Thyroid gland (tissue), 4 donors: ENCODE measurements at places on chromosomes 2 and 18. TPM values are rescaled to one million over a fixed set of nuclear protein-coding genes. Genes with fewer than 3 reads are reported as not detected.

Gene MDH1B
- total RNA-seq = 15.5 TPM

Gene EDAR
- not detected for total RNA-seq

Gene CACNB4
- total RNA-seq = 3.0 TPM

GRCh38 chr18:77341527-77342325 lies 92.1 kb downstream of the GALR1 start:
- H3K4me1 ChIP-seq = no peaks in the 10 kb centered on the region
- no peaks in the 10 kb centered on the region for H3K36me3 ChIP-seq
- H3K27me3 ChIP-seq = no peaks in the 10 kb centered on the region
- H3K4me3 ChIP-seq = no peak overlapping the region
- H3K27ac ChIP-seq = no peak overlapping the region
- DNase-seq = no peak

- H3K4me3 ChIP-seq = no peak overlapping the region
- DNase-seq = no peak
- no peak overlapping the region for H3K27ac ChIP-seq
- H3K4me1 ChIP-seq = no peaks in the 10 kb centered on the region
Observed at GRCh38 chr2:41695198-41696113, 352.4 kb upstream of the PKDCC start.

DNA sequence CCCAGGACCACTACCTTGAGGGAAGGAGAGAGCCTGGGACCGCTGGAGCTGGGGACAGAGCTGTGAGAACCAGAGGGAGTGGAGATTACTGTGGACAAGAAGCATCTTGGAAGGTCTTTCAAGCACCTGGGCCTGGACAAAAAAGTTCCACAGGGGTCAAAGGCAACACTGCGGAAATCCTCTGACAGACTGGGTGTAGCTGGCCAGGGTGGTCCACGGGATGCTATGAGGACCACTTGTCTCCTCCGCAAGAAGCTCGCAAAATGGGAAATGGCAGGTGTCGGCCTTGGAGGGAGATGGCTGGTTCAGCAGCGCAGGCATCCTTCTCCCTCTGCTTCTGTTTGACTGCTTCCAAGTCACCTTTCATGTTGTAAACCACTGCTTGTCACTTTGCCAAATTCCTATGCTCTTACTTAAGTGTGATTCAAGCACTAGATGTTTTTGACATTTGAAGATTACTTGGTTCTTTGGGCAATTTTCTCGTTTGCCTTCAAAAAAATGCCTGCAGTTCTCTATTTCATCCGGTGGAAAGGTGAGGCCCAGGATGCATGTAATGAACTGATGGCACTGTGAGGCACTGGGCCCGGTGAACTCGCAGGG lies 27.7 kb downstream of the KLHL29 start:
- no peaks in the 10 kb centered on the region for H3K36me3 ChIP-seq
- no peak for DNase-seq
- no peak overlapping the region for H3K4me3 ChIP-seq
- H3K27me3 ChIP-seq = no peaks in the 10 kb centered on the region
- H3K27ac ChIP-seq = no peak overlapping the region

GRCh38 chr2:216671791-216672343 lies 23.5 kb downstream of the IGFBP5 start:
- no peaks in the 10 kb centered on the region for H3K4me1 ChIP-seq
- no peak overlapping the region for H3K4me3 ChIP-seq
- no peak for DNase-seq
- no peak overlapping the region for H3K27ac ChIP-seq
- peaks cover 29% of the 10 kb centered on the region for H3K36me3 ChIP-seq

- no peaks in the 10 kb centered on the region for H3K4me1 ChIP-seq
- no peaks in the 10 kb centered on the region for H3K36me3 ChIP-seq
- H3K27ac ChIP-seq = no peak overlapping the region
- no peak for DNase-seq
Observed at GRCh38 chr2:97348841-97349240, 235.9 kb downstream of the ANKRD36 start.

GRCh38 chr2:8676921-8677645 lies 4.8 kb upstream of the ID2 start:
- H3K4me3 ChIP-seq = peak overlapping the region; percentile 9
- DNase-seq = peak; percentile 53
- no peaks in the 10 kb centered on the region for H3K36me3 ChIP-seq
- H3K27me3 ChIP-seq = no peaks in the 10 kb centered on the region

DNA sequence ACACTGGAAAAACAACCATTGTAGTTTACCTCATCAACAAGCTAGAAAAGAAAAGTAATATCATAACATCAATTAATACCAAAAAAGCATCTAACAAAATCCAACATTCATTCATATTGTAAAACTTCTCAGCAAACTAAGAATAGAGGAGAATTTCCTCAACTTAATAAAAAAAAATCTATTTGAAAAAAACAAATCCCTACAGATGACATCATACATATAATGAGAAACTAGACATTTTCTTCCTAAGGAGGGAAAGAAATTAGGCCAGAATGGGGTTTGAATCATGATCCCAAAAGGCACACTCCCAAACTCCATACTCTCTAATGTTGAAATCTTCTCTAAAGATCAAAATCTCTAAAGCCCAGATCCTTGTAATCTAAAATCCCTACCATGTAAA lies 460.0 kb downstream of the IRS1 start:
- H3K4me1 ChIP-seq = no peaks in the 10 kb centered on the region
- no peaks in the 10 kb centered on the region for H3K36me3 ChIP-seq
- no peaks in the 10 kb centered on the region for H3K27me3 ChIP-seq
- no peak overlapping the region for H3K27ac ChIP-seq
- no peak for DNase-seq

DNA sequence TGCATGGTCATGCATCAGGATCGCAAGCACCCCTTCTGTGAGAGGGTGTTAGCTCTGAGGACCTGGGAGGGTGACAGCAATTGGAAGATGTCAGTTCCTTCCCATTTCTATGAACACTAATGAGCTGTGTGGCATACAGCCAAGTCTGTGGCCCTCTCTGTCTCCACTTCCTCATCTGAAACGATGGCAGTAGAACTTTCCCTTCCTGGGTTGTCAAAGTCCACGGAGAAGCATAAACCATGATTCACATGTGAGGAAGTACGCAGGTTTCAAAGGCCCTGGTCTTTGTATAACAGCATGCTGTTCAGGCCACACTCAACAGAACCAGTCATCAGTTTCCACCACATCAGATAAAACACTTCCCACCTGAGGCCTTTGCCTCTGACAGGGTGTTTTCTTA lies 167.4 kb upstream of the RAB6C start:
- no peaks in the 10 kb centered on the region for H3K27me3 ChIP-seq
- H3K4me1 ChIP-seq = no peaks in the 10 kb centered on the region
- H3K4me3 ChIP-seq = no peak overlapping the region
- no peak for DNase-seq

- H3K4me1 ChIP-seq = no peaks in the 10 kb centered on the region
- no peak for DNase-seq
- H3K27ac ChIP-seq = no peak overlapping the region
- no peak overlapping the region for H3K4me3 ChIP-seq
- no peaks in the 10 kb centered on the region for H3K36me3 ChIP-seq
- no peaks in the 10 kb centered on the region for H3K27me3 ChIP-seq
Observed at GRCh38 chr2:83234246-83234645, 1224.8 kb downstream of the SUCLG1 start.

GRCh38 chr18:46868169-46868921 lies 49.0 kb downstream of the PIAS2 start:
- H3K27me3 ChIP-seq = no peaks in the 10 kb centered on the region
- H3K27ac ChIP-seq = no peak overlapping the region
- H3K36me3 ChIP-seq = no peaks in the 10 kb centered on the region
- no peak for DNase-seq
- no peaks in the 10 kb centered on the region for H3K4me1 ChIP-seq
- no peak overlapping the region for H3K4me3 ChIP-seq

- H3K4me3 ChIP-seq = no peak overlapping the region
- DNase-seq = no peak
- H3K27me3 ChIP-seq = no peaks in the 10 kb centered on the region
- H3K36me3 ChIP-seq = peaks cover 4% of the 10 kb centered on the region
- no peaks in the 10 kb centered on the region for H3K4me1 ChIP-seq
- no peak overlapping the region for H3K27ac ChIP-seq
Observed at GRCh38 chr2:203062126-203062525, 47.5 kb downstream of the NBEAL1 start.

- no peaks in the 10 kb centered on the region for H3K27me3 ChIP-seq
- DNase-seq = no peak
Observed at GRCh38 chr2:172354347-172354746, 73.0 kb upstream of the ITGA6 start.

GRCh38 chr2:106828119-106828518 lies 57.8 kb downstream of the ST6GAL2 start:
- no peak overlapping the region for H3K27ac ChIP-seq
- H3K4me1 ChIP-seq = no peaks in the 10 kb centered on the region
- no peak for DNase-seq
- H3K4me3 ChIP-seq = no peak overlapping the region
- H3K27me3 ChIP-seq = no peaks in the 10 kb centered on the region
- H3K36me3 ChIP-seq = no peaks in the 10 kb centered on the region

DNA sequence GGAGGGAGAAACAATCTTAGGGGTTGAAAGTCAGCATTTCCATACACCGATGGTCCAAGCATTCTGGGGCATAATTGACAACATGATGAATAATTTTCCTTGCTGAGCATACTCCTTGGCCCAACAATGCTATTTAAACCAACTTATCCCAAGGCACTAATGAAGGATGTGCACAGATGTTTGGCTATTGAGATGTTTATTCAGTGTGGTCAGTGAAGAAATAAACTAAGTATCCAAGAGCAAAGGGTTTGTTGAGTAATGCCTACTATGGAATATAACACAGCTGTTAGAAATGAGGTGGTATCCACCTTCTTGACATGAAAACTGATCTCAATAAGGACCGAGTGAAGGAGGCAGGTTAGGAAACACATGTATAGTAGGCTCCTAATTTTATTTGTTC lies 53.9 kb upstream of the RAB6D start:
- no peak overlapping the region for H3K27ac ChIP-seq
- H3K4me1 ChIP-seq = no peaks in the 10 kb centered on the region
- no peaks in the 10 kb centered on the region for H3K27me3 ChIP-seq
- H3K4me3 ChIP-seq = no peak overlapping the region
- DNase-seq = no peak

- no peaks in the 10 kb centered on the region for H3K27me3 ChIP-seq
- no peak overlapping the region for H3K27ac ChIP-seq
- no peak for DNase-seq
Observed at GRCh38 chr2:204255071-204255470, 290.2 kb upstream of the PARD3B start.

DNA sequence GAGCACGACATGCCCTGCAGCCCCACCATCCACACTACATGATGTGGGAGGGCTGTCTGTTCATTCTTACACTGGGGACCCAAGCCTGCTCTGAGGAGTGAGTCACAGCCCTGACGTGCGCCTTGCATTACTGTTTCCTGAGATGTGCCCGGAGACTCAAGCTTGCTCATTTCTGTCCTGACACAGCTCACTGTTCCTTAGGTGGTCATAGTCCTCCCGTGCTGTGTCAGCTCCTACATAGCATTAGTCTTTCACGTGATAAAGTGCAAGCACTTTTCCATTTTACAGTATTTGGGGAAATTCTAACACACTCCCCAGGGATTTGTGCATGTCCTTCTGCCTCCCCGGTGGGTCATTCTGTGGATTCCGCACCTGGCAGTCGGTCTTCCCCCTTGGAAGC lies 46.2 kb upstream of the TRIM43B start:
- H3K27ac ChIP-seq = peak overlapping the region; percentile 85
- no peak overlapping the region for H3K4me3 ChIP-seq
- no peaks in the 10 kb centered on the region for H3K36me3 ChIP-seq
- no peak for DNase-seq
- H3K27me3 ChIP-seq = no peaks in the 10 kb centered on the region

GRCh38 chr2:120568089-120568974 lies 167.3 kb upstream of the GLI2 start:
- no peak overlapping the region for H3K27ac ChIP-seq
- H3K27me3 ChIP-seq = no peaks in the 10 kb centered on the region
- no peaks in the 10 kb centered on the region for H3K36me3 ChIP-seq
- peaks cover 36% of the 10 kb centered on the region for H3K4me1 ChIP-seq
